ENCODE measurements at places on chromosomes 16 and 17. TPM values are rescaled to one million over a fixed set of nuclear protein-coding genes. Genes with fewer than 3 reads are reported as not detected.

GRCh38 chr17:63497708-63498483 is 21.0 kb downstream of the ACE start:
- no peak for DNase-seq

The DLX4 gene
- total RNA-seq, result 0.14 TPM

DNA sequence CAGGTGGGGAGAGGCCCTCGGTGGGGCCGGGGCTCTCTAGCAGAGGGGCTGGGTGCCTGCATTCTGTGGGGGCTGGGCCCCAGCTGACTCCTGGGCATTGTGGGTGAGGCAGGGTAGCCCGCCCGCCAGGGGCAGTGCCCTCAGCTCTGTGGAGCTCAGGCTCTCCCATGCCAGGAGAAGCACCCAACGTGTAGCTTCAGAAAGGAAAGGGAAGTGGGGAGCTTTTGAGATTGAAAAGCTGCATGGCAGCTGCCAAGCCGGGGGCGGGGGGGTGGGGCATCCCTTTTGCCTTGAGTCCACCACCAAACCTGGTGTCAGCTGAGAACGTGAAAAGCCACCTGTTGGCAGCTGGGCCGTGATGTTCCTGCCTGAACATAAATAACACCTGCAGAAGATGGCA is 192.1 kb upstream of the CIBAR2 start:
- DNase-seq, result no peak

The GP1BA gene
- total RNA-seq, result not detected

The HSD11B2 gene
- total RNA-seq, result 0.78 TPM

GRCh38 chr17:64778240-64779097 is 116.4 kb upstream of the SMURF2 start:
- no peak for DNase-seq

- DNase-seq, result no peak
Measured at GRCh38 chr17:8960325-8961140, 5.0 kb downstream of the PIK3R5 start.

GRCh38 chr17:36600465-36600864 is 918 bp upstream of the MRM1 start:
- DNase-seq, result no peak

DNA sequence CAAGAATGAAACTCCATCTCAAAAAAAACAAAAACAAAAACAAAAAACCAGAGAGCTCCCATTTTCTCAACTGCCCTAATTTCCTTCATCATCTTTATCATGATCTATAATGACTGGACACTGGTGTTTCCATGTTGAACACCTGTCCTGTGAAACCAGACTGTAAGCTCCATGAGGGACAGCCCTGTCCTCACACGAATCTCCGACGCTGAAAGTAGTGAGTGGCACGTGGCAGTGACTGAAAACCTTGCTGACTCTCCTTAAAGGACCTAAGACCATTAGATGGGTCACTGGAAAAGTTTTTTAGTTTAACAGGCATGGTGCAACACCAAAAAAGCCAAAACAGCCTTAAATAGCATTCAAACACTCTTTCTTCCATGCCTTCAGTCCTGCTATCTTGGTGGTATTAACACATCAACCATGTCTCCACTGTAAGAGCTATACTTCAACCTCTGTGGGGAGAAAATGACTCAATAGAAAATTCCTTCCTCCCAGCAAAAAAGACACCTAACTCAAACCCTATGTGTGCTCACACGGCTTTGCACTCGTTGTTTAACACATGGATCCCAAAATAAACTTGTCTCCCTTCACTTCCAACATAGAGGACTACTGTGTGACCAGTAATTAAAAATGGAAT is 8.3 kb downstream of the AXIN2 start:
- no peak for DNase-seq

DNA sequence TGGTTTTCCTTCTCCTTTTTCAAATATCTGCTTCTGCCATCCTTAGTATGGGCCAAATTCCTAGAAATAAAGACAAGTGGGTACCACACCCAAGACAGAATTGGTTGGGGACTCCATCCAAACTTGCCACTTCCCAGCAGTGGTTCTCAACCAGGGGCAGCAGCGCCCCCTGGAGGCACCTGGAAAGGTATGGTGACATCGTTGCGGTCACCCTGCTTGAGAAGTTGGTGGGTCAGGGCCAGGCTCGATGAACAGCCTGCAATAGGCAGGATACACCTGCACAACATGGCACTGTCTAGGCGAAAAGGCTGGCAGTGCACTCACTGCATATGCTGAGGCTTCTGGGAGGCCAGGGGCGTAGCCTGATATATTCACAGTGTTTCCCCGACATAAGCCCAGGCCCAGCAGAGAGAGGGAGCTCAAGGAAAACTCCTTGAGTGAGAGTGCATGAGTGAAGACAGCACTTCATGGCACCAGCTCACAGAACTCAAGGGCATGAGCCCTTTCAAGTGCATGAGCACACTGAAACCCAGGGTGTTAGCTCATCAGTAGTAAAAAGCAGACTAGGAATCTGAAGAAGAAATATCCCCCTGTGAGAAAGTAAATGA is 57.7 kb downstream of the CMC2 start:
- DNase-seq, result no peak

All from foreskin keratinocyte (primary cell).